Activated CD4-positive, alpha-beta T cell treated with anti-CD3 and anti-CD28 coated beads for 4 hours (primary cell): ENCODE measurements at places on chromosomes 13 and 19.

GRCh38 chr19:35739275-35740107, 2.8 kb downstream of the IGFLR1 start:
- DNase-seq = no peak

DNA sequence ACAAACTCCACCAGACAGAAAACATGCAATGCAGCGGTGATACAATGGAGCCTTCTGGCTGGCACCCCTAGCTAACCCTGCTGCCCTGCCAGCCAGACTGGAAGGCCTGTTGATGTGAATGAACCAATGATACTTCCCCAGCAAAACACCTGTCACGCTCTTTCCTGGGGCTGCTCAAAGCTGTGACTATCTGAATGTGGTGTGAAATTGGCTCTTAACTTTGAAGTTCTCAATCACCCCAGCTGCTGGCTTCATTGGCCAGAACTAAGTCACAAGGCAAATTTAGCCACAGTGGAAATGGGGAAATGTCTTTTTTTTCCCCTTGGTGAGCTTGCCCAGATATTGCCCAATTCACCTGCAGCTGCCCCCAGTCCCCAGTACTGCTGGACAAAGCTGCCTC, 147.3 kb downstream of the SLC7A1 start:
- DNase-seq = no peak

- no peak for DNase-seq
These were observed 10.3 kb upstream of the FUT5 start for GRCh38 chr19:5880604-5881078.

DNA sequence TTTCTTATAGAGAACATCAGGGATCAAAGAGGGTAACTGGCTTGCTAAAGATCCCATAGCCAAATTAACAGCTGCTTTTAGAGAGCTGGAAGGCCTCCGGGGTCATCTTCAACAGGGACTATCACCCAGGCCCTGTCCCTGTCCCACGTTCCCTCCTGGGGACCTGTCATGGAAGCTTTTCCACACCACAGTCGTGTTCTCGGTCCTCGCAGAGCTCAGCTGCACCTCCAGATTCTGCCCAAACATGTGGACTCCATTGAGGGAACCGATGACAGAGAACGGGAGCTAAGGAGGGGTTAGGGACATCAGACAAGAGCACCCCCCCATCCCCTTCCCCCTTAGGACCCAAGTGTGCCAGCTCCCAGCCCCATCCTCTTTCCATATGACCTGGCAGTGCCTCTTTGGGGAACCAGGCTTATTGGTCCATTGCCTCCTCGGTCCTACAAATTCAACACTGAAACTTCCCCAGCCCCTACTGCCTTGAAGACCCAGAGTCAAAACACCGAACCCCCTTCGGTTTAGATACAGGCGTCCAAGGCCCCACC, 568 bp downstream of the FUZ start:
- DNase-seq = no peak

- no peak for DNase-seq
These were observed 1600.2 kb downstream of the PCDH9 start for GRCh38 chr13:65629926-65630325.

GRCh38 chr19:19203012-19203856, at the start of gene NR2C2AP:
TSS of gene NR2C2AP (minus strand) at chr19:19203414. CDS start at chr19:19203060, 354 bp downstream.
- peak; percentile 93 for DNase-seq

DNA sequence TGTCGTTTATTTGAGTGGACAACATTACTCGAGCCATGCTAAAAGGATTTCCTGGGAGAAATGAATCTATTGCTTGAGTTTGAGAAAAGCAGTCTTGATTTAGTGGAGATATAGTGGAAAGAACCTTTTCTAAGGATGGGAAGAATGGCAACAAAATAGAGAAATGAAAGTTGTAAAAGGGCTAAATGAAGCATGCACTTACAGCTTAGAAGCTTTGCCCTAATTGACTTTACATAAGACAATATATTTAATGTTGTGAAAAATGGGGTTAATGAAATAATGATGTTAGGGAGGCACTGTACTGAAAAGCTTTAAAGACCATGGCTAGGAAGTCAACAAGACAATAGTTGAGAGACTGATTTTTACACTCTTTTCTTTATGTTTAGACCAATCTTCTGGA, 35.4 kb downstream of the SLC10A2 start:
- DNase-seq = no peak

- peak; percentile 74 for DNase-seq
These were observed 2.3 kb downstream of the WDR83 start for GRCh38 chr19:12668932-12669269.
